Right cardiac atrium (tissue), 5 donors: ENCODE measurements at places on chromosomes 5 and 9. TPM values are rescaled to one million over a fixed set of nuclear protein-coding genes. Genes with fewer than 3 reads are reported as not detected.
A peak's percentile ranks its signal among the peaks of the same experiment; 100 is the strongest.

- peak; percentile 82 for DNase-seq
Observed at GRCh38 chr5:38445374-38446028, 110.9 kb downstream of the LIFR start.

DNA sequence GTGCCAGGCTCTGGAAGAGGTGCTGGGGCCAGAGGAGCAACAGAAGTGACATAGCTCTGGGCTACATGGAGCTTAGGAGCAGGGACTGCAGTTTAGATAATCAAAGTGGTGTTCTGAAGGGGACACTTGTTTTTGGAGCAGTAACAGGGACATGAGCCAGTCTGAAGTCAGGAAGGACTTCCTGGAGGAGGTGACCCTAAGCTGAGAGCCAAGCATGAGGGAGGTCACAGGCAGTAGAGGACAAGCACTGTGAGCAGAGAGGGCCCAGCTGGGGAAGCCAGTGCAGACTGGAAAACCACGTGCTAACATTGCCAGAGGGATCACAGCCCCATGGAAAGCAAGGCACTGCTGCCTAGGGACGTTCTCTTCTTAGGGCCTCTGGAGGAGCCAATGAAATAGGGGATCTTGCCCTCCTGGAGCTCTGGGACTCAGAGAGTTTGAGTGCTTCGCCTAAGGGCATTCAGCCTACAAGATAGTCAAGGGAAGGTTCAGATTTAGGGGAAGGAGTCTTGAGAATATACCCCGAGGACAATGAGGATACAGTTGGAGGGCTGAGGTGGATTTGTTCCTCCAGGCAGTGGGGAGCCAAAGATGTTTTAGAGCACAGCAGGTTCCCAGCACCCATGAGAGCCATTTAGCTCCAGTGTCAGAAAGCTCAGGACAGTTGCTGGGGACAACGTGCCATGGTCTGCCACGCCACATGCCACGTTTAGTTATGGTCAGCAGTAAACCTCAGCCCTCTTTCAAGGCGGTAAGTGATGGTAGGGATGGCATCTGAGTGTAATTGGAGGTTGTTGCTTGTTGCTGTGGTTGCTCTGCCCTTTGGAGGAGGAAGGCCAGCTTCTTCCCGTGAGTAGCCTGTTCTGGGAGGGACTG, 40.5 kb upstream of the SH3PXD2B start:
- DNase-seq = no peak

Gene GALNT12
- total RNA-seq = 0.94 TPM

DNA sequence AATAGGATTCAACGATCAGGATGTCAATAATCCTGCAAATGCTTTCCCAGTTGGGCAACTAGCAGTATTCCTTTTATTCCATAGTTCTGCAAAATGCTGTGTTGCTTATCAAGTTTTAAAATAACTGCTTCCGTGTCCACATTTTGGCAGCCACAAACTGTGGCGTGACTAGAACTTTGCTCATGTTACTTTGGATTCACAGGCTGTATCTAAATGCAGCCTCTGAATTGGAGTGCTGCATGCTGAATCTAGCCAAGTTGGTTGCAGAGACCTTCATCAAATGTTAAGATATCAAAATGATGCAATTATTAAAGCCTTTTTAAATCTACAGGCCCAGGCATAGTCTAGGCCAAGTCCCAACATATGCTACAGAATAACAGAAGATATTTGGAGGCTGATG, 249.2 kb downstream of the NR2F1-AS1 start:
- no peak for DNase-seq

DNA sequence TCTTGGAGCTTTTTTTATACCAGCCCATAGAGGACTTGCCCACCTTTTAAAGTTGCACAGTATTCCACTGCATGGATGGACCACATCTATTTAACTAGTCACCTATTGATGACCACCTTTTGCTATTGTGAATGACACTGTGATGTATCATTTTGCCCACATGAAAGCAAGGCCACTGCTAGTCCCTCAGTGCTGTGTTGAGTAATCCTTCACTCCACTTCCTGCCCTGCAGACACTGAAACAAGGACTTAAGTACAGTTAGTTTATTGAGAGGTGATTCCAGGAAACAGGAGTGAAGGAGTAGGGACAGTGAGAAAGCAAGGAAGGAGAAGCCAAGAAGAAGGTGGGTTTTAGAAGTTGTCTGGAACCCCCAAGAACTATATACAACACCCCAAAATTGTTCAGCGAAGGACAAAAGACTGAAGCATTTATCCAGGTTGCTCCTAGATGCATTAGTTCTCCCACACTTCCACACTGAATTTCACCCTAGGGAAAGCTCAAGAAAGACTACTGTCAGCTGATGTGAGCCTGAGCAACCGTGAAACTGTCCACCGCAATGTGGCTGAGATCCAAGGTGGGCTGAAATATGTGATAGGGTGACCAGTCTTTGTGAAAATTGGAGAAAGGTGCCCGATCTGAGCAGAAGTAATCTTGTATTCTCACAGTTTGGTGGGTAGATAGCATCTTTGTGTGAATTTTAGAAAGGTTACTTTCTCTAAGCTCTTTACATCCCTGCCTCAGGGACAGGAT, 45.2 kb upstream of the ANKRD31 start:
- DNase-seq = no peak

- peak; percentile 45 for DNase-seq
Observed at GRCh38 chr5:143002459-143003327, 232.5 kb downstream of the ARHGAP26 start.

GRCh38 chr9:35287987-35288632, 126.3 kb downstream of the UNC13B start:
- no peak for DNase-seq

GRCh38 chr5:137367951-137368350, 131.2 kb downstream of the SPOCK1 start:
- no peak for DNase-seq

Gene SLC25A2
- 0.37 TPM for total RNA-seq

DNA sequence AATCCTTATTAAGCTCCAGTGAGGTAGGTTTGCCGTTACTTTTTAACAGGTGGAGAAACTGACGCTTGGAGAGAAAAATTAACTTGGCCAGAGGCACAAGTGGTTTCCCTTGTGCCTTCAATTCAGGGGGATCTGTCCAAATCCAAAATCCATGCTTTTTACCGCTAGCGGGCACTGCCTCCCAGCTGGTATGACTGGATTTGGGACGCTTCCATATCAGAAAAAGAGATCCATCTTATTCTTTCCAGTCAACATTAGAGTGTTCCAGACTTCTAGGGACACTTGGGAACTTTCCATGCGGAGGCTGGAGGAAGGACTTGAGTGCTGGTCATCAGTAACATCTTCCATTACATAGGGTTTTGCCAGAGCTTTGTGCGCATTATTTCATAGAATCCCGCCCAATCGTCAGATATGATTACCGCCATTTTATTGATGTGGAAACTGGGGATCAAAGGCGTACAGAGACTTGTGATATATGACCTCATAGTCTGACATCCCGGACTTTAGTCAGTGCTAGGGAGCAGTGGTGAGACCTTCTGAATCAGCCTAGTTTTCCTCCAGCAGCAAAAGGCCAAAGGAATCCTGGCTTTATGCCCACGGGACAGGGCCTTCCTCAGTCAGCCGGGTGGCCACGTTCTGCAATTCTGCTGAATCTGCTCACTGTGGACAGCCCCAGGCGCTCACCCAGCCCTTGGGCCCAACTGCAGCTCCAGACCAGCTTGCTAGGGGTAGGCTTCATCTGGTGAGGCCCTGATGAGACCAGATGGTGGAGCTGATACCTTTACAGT, 1.1 kb upstream of the GNPDA1 start:
- peak; percentile 72 for DNase-seq

Gene TPPP
- total RNA-seq = 26.7 TPM

Gene CMYA5
- total RNA-seq = 757 TPM

GRCh38 chr9:76863832-76864231, 42.1 kb downstream of the PRUNE2 start:
- DNase-seq = no peak

Gene GRM6
- total RNA-seq = not detected

- no peak for DNase-seq
Observed at GRCh38 chr5:84292788-84293653, 91.7 kb downstream of the EDIL3 start.

- no peak for DNase-seq
Observed at GRCh38 chr9:96158909-96159575, 142.9 kb downstream of the HSD17B3 start.

DNA sequence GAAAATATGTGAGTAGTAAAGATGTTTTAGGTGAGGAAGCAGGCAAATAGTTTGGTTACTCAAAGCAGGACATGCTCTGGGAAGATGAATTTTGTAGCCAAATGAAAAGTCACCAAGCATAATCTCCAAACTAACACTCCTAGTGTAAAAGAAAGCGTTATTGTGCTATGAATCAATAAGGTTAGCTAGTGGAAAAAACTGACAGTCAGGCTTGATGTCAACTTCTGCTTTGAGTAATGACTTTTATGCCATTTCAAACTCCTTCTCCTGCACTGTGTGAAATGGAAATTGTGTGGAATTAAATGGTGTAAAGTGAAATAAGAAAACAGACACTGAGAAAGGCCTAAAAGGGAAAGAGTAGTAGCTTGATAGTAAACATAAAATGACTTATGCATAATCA, 637.2 kb upstream of the DMAC1 start:
- DNase-seq = no peak

- DNase-seq = peak; percentile 72
Observed at GRCh38 chr5:77630114-77630680, 8.3 kb downstream of the OTP start.

DNA sequence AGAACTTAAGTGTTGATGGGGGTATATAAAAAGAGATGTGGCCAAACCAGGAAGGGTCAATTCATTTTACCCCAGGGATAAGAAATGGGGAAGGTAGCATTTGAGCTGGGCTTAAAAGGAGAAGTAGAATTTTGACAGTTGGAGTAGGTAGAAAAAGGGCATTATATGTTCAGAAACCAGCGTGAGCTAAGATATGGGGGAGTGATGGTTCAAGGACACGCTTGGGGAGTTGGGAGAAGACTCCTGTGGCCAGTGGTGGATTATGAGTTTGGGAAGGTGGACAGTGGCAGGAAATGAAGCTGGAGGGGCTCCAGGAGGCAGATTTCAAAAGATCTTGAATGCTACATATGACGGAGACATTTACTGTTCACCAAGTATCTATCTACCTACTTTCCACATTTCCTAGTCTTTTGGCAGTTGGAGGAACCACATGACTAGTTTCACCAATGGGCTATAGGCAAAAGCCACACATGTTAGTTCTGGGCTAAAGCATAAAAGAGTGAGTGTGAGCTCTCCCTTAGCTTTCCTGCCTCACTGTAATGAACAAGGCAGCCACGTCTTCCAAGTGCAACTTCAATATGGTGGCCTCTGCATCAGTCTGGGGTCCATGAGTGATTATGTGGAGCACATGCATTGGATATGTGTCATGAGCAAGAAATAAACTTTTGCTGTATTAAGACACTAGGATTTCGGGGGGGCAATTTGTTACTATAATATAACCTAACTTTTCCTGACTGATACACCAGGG, 15.7 kb upstream of the GSN start:
- no peak for DNase-seq

GRCh38 chr5:53930457-53930856, 370.0 kb downstream of the NDUFS4 start:
- DNase-seq = no peak

GRCh38 chr9:18805386-18805785, 227.6 kb downstream of the SAXO1 start:
- DNase-seq = no peak

Gene KLHL3
- total RNA-seq = 40.2 TPM

Gene TUSC1
- total RNA-seq = 17.3 TPM
